ENCODE measurements at places on chromosomes 4 and X. TPM values are rescaled to one million over a fixed set of nuclear protein-coding genes. Genes with fewer than 3 reads are reported as not detected.
A peak's percentile ranks its signal among the peaks of the same experiment; 100 is the strongest.

- DNase-seq, result no peak
Observed at GRCh38 chr4:7327341-7327885, 107.3 kb downstream of the PSAPL1 start.

BMPR1B gene
- total RNA-seq, result not detected

- DNase-seq, result peak; percentile 11
Observed at GRCh38 chrX:63746278-63746677, 38.7 kb downstream of the ARHGEF9 start.

SSX7 gene
- not detected for total RNA-seq

DNA sequence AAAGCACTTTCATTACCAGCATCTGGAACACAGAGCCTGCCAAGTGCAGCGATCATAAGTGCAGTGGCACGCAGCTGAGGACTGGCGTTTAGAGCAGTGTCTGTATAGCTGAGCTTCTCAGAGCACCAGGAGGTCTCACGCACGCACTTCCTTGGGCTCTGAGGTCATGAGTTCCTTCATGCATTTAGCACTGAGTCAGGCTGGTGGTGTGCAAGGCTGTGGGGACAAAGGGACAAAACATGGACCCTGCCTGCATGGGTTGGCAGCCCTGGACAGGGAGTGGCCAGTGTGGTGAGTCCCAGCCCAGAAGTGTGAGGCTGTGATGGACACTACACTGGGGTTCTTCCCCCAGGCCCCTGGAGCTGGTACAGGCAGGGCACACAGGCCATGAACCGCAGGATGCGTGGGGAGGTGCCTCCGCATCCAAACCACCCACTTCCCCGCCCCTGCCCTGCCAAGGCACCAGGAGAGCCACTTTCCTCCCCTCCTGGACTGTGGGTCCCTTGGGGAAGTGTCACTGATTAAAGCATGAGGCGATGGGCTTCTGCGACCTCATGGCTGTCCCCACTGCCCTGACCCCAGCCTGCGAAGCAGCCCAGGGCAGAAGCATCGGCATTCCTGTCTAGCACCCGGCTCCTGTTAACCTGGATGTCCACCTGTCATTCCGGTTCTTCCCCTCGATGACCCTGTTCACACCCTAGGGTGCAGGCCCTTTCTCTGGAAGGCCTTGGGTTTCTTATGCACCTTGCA, 37.2 kb upstream of the GPR78 start:
- DNase-seq, result no peak

DNA sequence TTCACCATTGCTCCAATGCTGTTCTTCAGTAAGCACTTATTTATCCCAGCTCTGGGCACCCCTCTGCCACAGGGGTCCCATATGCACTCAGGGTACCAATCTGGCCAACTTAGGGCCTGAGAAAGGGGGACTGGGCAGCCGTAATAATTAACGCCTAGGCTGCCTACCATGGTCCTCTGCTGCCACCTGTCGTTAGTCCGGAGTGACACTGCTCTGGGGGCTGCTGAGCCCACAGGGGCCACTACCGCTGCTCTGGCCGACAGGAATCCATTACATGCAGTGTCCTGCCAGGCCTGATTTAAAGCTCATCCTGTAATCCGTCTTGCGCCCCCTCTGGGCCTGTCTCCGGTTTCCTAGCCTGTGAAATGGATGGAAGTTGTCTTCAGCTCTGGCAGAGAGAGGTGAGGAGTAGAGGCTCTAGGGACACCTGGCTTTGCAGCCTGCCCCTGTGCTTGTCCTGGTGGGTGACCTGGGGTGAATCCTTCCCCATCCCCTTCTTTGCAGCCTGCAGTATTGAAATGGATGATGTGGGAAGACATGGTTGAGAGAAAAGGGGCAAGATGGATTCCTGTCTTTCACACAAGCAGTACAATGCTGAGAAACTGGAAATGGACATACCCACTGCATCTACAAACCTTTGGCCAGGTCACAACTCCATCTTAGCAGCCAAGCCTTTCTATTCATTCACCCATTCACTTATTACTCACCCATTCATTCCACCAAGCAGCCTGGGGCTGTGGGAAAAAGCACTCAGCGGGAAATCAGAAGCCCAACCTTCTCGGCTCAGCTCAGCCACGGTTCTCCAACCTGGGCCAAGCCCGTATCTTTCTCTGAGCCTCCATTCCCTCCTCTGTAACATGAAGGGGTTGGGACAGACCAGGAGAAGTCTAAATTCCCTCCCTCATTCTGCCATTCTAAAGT, 116.3 kb upstream of the NALF2 start:
- DNase-seq, result peak; percentile 14

GRCh38 chr4:179415037-179415846, 1973.0 kb upstream of the AGA start:
- DNase-seq, result no peak

DNA sequence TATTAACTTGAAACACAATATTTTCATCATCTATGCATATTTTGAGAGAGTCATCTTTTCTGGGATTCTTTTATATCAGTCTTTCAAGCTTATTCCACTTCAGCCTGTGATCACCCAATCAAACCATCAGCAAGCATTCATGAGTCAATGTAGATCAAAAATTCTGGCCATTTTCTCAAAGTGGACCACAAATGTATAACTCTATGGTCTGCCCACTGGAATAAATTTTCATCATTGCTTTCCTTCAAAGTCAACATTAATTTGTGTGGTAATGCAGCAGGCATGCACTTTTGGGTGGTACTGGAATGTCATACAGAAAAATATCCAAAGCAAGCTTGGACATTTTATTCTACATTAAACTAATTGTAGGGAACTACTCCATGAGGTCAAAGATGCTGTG, 1013.0 kb downstream of the STIM2 start:
- DNase-seq, result no peak

GUCY2F gene
- not detected for total RNA-seq

ATP5ME gene
- total RNA-seq, result 126 TPM

DNA sequence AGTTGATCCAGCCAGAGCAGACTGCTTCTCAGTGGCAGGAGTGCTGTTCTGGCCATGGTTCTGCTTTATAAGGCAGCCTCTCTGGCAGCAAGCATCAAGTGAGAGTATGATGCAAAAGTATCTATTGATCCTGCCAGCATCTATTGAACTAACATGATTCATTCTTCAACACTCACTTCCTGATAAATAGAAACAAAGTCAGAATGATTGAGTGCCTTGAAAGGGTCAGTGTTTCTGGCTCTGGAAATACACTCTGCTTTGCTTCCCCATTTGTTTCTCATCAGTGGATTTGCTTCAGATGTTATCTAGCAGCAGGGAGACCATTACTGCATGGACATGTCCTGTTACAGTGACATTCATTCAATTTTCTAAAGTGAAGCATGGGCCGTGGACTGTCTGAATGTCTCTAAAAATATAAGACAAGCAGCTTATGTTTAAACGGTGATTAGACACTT, 66.2 kb upstream of the FRAS1 start:
- no peak for DNase-seq

GRCh38 chr4:144594471-144594986, 51.4 kb upstream of the HHIP start:
- no peak for DNase-seq

DNA sequence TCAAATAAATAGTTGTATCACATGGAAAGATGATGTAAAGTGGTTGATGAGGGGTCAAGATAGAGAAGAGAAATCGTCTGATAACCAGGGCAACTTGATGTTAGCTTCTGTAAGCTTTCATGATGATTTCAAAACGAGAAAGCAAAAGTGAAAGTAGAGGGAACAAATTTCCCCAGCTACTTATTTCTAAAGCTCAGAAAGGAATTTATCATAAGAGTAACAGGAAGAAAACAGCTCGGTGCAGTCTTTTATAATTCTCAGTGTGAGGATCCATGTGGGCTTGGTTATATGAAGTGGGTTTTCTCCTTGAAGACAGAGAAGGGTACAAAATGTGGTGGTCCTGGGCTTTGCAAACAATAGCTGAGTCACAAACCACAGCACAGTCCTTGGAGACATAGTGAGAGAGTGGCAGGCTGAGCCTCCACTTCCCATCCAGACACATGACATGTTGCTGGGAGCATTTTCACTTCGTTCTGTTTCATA, 32.1 kb upstream of the GLRA2 start:
- peak; percentile 22 for DNase-seq

- peak; percentile 55 for DNase-seq
Observed at GRCh38 chrX:103941201-103941975, 21.0 kb upstream of the TMSB15B start.

DNA sequence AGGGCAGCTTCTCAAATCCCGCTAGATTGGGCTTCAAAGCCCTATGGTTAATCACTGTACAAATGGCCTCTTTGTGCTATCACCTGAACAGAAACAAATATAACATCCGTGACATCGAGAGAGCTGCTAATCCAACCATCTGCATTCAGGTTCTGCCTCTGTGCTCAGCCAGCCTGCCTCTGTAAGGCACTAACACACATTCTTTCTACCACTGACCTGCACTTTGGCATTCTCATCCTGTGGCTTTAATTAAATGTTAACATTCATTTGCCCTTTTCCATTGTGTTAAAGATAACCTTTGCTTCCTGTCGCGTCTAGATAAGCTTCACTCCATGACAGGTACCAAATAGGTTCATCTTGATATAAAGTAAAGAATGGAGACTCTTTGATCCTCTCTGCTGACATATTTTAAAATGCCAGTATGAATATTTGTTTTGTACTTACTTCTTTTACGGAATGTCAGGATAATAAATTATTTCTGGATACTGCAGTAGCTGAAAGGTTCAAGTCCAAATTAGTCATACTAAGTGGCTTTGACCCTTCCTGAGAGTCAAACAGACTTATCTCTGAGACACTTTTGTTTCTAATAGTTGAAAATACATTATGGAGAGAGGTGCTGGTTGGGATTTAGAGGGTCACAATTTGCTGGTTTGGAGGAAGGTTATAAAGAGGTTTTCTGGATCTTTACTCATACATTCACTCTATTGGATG, 505.7 kb downstream of the PACRGL start:
- DNase-seq, result no peak

NAP1L3 gene
- total RNA-seq, result 7.7 TPM

CCNQ gene
- 14.1 TPM for total RNA-seq

DNA sequence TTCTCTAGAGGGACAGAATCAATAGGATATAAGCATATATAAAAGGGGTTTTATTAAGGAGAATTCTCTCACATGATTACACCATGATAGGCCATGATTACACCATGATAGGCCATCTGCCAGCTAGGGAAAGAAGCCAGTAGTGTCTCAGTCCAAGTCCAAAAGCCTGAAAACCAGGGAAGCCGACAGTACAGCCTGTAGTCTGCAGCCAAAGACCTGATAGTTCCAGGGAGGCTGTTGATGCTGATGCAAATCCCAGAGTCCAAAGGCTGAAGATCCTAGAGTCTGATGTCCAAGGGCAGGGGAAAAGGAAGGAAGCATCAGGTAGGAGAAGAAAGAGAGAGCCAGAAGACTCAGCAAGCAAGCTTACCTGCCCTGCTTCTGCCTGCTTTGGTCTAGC, 411.3 kb upstream of the EMCN start:
- DNase-seq, result no peak

CD40LG gene
- total RNA-seq, result 44.7 TPM

GRCh38 chr4:108512615-108513505, 107.5 kb upstream of the RPL34 start:
- DNase-seq, result peak; percentile 63

- no peak for DNase-seq
Observed at GRCh38 chr4:39846120-39846519, 131.6 kb downstream of the PDS5A start.

- DNase-seq, result no peak
Observed at GRCh38 chr4:186563761-186564160, 8.4 kb upstream of the MTNR1A start.

FAM236A gene
- total RNA-seq, result not detected

GRCh38 chr4:46508216-46508615, 118.3 kb upstream of the GABRA2 start:
- DNase-seq, result no peak

CT47B1 gene
- not detected for total RNA-seq

- no peak for DNase-seq
Observed at GRCh38 chrX:136199365-136199764, 51.8 kb downstream of the MAP7D3 start.

GPR34 gene
- not detected for total RNA-seq

CCKAR gene
- total RNA-seq, result not detected

- no peak for DNase-seq
Observed at GRCh38 chr4:181418496-181418895, 824.7 kb upstream of the TENM3 start.

LPAR4 gene
- not detected for total RNA-seq

Measured in CD4-positive, alpha-beta T cell (primary cell).